ENCODE measurements at places on chromosomes 11 and 22.

GRCh38 chr22:23829845-23830372 lies 8.9 kb downstream of the DERL3 start:
- DNase-seq: peak; percentile 81

DNA sequence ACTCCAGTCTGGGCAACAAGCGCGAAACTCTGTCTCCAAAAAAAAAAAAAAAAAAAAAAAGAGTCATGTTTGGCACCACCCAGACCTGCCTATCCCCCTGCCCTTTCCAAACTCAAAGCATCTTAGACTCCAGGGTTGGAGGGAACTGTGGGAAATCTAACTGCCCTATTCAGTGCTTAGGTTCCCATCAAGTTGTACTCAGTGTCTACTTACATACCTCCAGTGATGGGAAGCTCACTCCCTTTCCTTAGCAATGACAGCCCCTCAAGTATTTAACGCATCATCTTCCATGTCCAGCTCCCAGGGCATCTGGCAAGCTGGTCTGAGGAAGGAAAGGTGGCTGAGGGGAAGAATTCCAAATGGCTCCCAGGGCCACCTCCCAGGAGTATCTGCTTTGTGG lies 3.0 kb downstream of the ACTN3 start:
- no peak for DNase-seq

GRCh38 chr22:20423906-20424551 lies 13.6 kb downstream of the SCARF2 start:
- DNase-seq: no peak

DNA sequence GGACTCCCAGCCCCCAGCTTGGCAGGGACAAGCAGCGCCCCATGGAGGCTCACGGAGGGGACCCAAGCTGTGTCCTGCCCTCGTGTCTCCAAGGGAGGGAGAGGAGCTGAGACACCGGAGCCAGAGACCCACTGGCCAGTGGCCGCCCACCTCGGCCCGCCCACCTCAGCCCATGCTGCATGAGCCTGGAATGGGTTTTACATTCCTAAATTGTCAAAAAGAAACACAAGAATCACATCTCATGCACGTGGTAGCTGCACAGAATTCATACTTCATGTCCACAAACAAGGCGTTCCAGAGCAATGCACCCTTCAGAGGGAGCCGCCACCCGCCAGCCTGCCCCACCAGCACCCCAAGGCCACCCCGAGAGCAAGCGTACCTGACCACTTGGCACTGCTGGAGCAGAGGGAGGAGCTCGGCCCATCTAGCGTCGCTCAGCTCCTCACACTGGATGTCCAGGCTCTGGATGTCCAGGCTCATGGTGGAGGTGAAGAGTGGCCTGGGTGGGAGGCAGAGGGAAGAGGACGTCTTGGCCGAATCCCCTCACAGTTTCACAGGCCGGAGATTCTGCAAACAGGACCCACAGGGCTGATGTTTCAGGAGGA lies 5.3 kb downstream of the RNH1 start:
- no peak for DNase-seq

Data from skin of body (tissue), 3 donors.